ENCODE measurements at places on chromosomes 1 and 21.

GRCh38 chr1:59146651-59147358, 150.1 kb upstream of the FGGY start:
- no peak for DNase-seq

DNA sequence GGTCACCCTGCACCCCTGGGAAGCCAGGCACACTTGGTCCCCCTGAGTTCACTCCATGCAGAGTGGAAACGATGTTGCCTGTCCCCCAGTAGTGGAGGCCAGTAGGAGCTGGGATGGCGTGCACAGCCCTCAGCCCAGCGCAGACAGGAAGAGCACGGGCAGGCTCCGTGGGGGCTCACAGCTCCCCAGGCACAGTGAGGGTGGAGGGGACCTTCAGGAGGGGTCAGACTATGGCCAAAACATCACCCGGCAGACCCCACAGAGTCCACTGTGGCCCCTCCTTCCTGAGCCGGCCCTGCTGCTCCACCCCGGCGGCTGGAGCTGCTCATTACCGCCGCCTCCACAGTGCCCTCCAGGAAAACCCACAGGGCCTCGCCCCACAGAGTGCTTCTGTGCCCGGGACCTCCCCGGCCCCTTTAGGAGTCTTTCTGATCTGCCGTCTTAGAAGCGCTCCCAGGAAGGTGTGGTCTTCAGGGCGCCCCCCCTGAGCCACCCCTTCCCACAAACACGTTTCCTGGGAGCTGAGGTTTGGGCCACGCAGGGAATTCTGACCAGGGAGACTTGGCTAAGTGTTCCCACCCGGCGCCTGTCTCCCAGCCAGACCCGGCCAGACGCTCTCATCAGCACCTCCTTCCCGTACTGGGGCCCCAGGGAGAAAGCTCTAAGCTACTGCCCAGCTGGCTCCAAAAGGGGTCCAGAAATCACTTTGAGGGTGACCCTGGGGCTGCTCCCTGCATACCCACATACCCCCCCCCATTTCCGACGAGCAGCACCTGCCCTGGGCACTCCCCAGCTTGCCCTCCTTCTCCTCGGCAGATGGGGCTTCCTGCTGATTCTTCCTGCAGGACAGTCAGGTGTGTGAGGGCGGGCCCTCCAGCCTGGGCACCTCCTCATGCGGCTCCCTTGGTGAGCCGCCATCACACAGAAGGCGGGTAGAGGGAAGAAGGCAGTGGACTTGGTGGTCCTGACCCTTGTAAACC, 38.8 kb downstream of the RIPK4 start:
- no peak for DNase-seq

GRCh38 chr1:68459796-68460195, 10.0 kb upstream of the RPE65 start:
- no peak for DNase-seq

DNA sequence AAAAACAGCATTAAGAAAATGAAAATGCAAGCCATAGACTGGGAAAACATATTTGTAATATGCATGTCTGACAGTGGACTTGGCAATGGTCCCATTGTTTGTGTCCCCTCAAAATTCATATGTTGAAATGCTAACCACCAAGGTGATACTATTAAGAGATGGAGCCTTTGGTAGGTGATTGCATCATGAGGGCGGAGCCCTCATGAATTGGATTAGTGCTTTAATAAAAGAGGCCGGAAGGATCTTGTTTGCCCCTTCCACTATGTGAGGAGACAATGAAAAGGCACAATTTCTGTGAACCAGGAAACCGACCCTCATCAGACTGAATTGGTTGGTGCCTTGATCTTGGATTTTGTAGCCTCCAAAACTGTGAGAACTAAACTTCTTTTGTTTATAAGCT, 232.3 kb downstream of the GPR52 start:
- DNase-seq, result no peak

DNA sequence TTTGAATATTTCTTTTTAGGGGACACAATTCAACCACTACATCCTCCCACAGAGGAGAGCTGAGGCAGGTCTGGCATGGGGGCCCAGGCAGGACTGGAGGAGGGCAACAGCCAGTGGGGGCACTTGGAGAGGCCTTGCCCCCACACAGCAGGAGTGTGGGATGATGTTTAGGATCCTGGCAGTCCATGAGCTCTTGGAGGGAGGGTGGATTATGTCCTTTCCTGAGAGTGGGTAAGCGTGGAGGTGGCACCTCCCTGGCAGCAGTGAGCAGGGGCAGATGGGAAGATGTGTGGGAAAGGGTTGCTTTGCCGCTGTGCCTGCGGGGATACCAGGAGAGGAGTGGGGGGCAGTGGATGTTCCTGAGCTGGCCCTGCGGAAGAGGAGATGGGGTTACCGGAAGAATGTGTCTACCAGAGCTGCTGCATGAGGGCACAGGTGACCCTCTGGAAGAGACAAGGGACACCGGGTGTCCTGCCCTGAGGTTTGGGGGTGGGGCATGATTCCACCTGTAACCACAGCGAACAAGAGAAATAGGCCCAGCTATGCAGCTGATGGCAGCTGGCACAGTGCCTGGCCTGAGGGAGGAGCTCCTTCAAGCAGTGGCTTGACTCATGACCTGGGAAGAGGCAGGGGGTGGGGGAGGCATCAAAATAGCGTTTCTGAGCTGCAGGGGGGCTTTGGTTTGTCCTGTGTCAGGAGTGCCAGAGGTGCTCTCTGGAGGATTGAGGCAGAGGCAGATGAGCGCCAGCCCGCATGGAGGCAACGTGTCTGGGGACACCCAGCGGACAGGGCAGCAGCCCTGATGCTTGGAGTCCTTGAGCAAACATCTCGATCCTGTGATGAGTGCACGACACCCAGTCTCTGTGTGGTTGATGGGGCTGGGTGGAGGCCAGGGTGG, 123.9 kb upstream of the TMPRSS2 start:
- DNase-seq, result no peak

- no peak for DNase-seq
Measured at GRCh38 chr1:65208563-65208973, 60.6 kb downstream of the AK4 start.

DNA sequence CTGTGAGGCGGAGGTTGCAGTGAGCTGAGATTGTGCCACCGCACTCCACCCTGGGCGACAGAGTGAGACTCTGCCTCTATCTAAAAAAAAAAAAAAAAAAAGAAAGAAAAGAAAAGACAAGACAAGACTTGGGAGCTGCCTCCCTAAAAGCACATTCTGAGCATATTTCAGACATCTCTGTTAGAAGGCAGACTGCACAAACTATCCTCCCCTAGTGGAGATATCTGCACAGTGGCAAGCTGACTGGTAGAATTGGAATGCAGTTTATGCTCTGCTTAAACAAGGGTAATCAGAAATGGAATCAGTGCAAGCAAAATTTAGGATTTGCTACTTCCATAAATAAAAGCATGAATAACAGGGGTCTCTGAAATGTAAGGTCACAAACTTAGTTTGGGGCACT, 31.8 kb downstream of the GNG4 start:
- no peak for DNase-seq

GRCh38 chr1:179599623-179600249, 8.1 kb downstream of the TDRD5 start:
- no peak for DNase-seq

DNA sequence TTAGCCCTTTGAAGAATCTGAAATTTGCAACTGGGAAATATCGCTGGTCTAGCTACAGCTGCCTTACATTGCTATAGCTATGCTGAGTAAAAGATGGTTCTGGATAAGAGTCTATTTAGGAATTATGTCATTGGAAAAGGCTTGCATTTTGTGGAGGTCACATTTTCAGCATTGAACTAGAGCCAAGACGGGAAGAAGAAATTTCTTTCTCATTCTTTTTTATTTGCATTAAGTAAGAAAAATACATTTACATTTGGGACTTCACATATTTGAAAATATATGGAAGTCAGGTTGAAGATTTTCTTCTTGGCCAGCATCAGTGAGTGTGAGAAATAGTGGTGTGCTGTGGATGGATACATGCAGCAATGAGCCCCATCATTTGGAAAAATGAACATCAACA, 291.6 kb downstream of the PTBP2 start:
- no peak for DNase-seq

Data from omental fat pad (tissue), 4 donors.